ENCODE measurements at places on chromosomes 7 and 10. TPM values are rescaled to one million over a fixed set of nuclear protein-coding genes. Genes with fewer than 3 reads are reported as not detected.

CPA4 gene
- polyA plus RNA-seq, result 0.87 TPM

PNLIP gene
- polyA plus RNA-seq, result not detected

COA1 gene
- 37.7 TPM for polyA plus RNA-seq

CYP2W1 gene
- 0.75 TPM for polyA plus RNA-seq

- H3K4me3 ChIP-seq, result peak overlapping the region; percentile 75
- H3K27ac ChIP-seq, result peak overlapping the region; percentile 95
- peaks cover 17% of the 10 kb centered on the region for H3K4me1 ChIP-seq
- no peaks in the 10 kb centered on the region for H3K36me3 ChIP-seq
- no peak for DNase-seq
Observed at GRCh38 chr7:39622609-39623008, 763 bp upstream of the RALA start.

DNA sequence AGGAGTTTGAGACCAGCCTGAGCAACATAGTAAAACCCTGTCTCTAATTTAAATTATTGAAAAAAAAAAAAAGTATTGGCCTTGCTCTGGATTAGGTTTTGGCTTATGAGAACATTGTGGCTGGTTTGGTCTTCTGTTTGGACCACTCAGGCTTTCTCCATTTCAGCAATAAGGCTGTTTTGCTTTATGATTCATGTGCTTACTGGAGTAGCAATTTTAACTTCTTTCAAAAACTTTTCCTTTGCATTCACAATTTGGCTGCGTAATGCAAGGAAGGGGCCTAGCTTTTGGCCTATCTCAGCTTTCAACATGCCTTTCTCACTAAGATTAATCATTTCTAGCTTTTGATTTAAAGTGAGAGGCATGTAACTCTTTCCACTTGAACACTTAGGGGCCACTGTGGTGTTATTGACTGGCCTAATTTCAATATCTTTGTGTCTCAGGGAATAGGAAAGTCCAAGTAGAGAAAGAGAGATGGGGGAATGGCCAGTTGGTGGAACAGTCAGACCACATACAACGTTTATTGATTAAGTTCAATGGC is 38.0 kb upstream of the SRPK2 start:
- H3K27me3 ChIP-seq, result no peaks in the 10 kb centered on the region
- no peak overlapping the region for H3K27ac ChIP-seq
- DNase-seq, result peak; percentile 3
- H3K4me1 ChIP-seq, result no peaks in the 10 kb centered on the region

DNA sequence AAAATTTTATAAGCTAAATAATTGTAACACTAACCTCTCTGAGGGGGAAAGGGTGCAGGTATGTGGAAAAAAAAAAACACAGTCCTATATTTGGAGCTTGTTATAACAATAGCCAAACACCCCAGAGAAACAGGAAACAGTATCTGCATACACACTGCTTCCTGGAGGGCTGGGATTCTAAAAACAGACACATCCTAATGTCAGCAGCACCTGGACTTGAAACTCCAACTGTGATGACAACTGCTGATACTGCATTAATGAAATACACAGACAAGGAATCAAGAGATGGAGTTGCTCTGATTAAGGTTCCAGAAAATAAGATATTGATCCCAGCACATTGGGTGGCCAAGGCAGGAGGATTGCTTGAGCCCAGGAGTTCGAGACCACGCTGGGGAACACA is 9.3 kb downstream of the DAGLB start:
- peak; percentile 69 for DNase-seq
- no peak overlapping the region for H3K4me3 ChIP-seq
- H3K4me1 ChIP-seq, result peaks cover 23% of the 10 kb centered on the region

- no peak overlapping the region for H3K4me3 ChIP-seq
- H3K36me3 ChIP-seq, result no peaks in the 10 kb centered on the region
- H3K27me3 ChIP-seq, result no peaks in the 10 kb centered on the region
- peak overlapping the region; percentile 22 for H3K27ac ChIP-seq
Observed at GRCh38 chr10:36574207-36574606, 551.2 kb upstream of the ANKRD30A start.

GRCh38 chr7:103805346-103805745 is 184.1 kb downstream of the RELN start:
- H3K4me3 ChIP-seq, result no peak overlapping the region
- H3K36me3 ChIP-seq, result no peaks in the 10 kb centered on the region
- H3K4me1 ChIP-seq, result no peaks in the 10 kb centered on the region
- DNase-seq, result no peak
- no peaks in the 10 kb centered on the region for H3K27me3 ChIP-seq
